ENCODE measurements at places on chromosomes 13 and 19.

- no peak for DNase-seq
Measured at GRCh38 chr13:98182153-98182552, 5.1 kb upstream of the RNF113B start.

GRCh38 chr13:86673931-86674431, 874.8 kb upstream of the SLITRK6 start:
- DNase-seq, result no peak

DNA sequence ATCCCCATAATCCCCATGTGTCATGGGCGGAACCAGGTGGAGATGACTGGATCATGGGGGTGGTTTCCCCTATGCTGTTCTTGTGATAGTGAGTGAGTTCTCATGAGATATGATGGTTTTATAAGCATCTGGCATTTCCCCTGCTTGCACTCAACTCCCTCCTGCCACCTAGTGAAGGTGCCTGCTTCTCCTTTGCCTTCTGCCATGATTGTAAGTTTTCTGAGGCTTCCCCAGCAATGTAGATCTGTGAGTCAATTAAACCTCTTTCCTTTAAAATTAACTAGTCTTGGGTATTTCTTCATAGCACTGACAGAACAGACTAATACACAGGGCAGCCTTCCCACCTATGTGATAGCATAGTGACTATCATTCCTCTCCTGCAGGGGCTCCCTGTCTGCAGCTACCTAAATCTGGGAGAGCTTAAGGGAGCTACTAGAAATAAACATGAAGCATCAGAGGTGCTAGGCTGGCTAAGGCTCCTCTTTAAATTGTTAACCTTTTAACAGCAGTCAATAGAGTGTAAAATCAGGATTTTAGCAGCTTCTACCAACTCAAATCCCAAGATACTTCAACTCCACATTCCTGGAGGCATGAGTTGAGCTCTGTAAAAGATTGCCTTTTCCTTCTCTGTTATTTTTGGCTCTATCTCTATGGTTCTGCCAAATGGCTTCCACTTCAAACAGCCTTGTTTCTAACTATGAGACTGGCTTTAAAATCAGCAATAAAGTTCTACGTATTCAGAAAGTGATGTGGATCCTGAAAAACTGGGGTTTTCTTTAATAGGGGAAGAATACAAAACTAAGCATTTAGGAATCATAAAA, 112.3 kb downstream of the VWA8 start:
- DNase-seq, result no peak

- DNase-seq, result no peak
Measured at GRCh38 chr19:46402725-46403124, 10.6 kb downstream of the CCDC8 start.

DNA sequence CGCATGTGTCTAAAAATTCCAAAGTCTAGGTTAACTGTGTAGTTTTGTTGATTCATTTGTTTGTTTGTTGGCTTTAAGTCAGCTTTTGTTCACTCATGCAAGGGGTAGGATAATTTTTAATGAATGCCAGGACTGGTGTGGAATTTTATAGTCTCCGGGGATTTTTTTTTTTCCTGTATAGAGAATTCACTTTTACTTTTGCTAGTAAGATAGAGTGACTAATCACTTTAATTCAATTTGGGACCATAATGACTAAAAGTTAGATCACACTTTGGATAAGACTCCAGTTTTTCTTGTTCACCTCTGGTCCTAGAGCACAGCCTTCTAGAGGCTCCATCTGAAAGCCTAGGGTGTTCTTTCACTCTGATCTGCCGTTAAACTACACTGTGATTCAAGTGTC, 1690.0 kb downstream of the PCDH9 start:
- no peak for DNase-seq

DNA sequence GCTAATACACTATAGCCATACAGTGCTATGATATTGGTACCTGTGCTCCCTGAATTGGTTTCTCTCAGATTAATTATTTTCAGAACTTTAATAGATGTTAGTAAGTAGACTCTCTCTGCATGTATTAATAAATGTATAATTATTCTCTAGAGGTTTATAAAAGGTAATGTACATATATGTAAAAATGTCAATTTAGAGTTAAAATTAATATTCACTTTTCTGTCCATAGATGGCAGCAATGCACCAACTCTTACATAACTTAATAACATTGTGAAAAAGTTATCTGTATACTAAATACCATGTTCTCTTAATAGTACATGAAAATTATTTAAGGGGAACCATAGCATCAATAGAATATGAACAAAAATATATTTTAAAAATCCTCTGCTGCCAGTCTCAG, 515.0 kb upstream of the KLHL1 start:
- no peak for DNase-seq

GRCh38 chr13:98445340-98446233, 131.3 kb downstream of the STK24 start:
- no peak for DNase-seq

DNA sequence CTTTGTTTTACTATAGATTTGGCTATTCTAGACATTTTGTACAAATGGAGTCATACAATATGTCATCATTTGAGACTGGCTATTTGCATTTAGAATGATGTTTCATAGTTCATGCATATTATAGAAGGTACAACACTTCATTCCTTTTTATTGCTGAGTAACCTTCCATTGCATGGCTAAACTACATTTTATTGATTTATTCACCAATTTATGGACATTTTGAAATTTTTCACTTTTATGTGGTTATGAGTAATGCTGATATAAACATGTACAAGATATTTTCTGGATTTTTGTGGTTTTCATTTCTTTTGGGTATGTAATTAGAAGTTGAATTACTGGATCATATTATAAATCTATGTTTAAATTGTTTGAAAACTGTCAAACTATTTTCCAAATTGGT, 710.3 kb upstream of the SLITRK5 start:
- DNase-seq, result no peak

DNA sequence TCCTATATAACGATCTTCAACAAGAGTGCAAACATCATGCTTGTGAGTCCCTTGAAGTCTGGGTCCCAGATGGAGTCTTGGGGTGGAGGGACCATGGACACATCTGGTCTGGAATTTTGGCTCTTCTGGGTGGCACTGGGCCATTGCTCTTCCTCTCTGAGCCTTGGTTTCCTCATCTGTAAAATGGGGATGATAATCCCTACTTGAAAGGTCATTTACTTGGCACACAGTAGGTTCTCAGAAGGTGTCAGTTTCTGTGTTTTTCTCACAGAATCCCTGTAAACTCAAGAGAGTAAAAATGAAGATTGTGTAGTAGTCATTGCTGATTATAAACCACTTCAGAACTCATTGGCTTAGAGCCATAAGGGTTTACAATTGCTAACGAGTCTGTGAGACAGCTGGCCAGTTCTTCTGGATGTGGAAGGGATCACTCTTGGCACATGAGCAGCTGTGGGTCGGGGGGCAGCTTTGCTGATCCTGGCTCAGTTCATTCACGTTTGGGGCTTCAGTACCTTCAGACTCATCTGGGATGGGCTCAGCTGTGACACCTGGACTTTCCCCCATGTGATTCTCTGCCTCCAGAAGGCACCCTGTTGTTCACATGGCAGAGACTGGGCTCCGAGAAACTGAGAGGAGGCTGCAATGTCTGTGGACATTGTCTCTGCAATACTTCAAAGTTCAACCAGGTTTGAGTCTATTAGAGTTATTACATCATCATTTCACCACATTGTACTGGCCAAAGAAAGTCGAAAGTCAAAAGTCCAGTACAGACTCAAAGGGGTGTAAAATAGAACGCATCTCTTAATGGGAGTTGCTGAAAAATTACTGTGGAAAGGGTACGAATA, 7.8 kb downstream of the CYP4F12 start:
- DNase-seq, result no peak

DNA sequence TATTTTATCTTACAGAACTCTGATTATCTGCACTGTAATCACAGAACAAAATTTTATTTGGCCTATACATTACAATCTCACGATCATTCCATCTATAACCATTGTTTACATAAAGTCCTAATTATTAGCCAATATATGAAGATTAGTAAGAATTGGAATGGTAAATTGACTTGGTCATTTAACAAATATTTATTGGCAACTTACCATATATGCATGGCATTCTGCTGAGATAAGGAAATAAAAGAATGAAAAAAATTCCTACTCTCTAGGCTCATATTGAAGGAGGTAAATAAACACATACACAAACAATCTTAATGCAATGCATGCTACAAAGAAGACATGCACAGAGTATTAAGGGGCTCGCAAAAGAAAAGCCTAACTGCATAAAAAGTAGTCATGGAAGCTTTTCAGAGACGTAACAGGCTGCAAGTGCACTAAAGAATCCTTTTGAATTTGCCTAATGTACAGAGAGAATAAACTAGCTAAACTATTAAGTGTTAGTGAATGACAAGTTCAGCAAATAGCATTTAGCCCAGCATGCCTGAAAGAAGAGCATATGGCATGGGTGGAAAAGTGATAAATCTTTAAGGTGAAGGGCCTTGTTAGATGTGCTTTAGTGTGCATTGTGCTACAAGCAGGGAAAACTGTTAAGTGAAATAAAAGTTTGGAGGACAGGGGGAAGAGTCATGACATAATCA, 1131.1 kb downstream of the PCDH9 start:
- DNase-seq, result no peak

- no peak for DNase-seq
Measured at GRCh38 chr13:114124921-114125320, 7.5 kb downstream of the RASA3 start.
